Sigmoid colon (tissue), 7 donors: ENCODE measurements at places on chromosomes 4 and X. TPM values are rescaled to one million over a fixed set of nuclear protein-coding genes. Genes with fewer than 3 reads are reported as not detected.

DNA sequence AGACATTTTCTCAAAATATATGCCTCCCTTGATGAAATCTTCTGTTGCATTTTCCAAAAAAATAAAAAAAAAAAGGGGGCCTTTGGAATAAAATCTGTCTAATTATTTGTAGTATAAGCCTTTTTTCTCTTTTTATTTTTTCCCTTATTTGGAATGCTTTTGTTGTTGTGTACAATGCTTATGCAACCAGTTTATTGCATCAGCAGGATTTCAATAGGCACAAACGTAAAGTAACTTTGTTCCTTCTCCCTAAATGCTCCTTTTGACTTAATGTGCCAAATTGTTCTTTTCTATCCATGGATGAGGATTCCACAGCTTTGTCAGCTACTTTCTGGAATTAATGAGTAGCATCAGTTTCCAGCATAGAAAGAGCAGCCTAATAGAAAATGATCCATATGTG lies 59.6 kb upstream of the HPGD start:
- DNase-seq: no peak

The PPEF2 gene
- not detected for total RNA-seq

The IL3RA gene
- 5.6 TPM for total RNA-seq

- DNase-seq: peak; percentile 72
Observed at GRCh38 chr4:176792326-176793059, at the start of gene VEGFC. Gene VEGFC (minus strand): TSS chr4:176792922. CDS start chr4:176792311, 611 bp downstream.

GRCh38 chrX:94908648-94909047 lies 1234.6 kb downstream of the FAM133A start:
- no peak for DNase-seq
